ENCODE measurements at places on chromosomes 12 and 14.
A peak's percentile ranks its signal among the peaks of the same experiment; 100 is the strongest.

- no peak overlapping the region for H3K27ac ChIP-seq
- no peaks in the 10 kb centered on the region for H3K27me3 ChIP-seq
- H3K36me3 ChIP-seq: no peaks in the 10 kb centered on the region
These were observed 36.7 kb upstream of the CD9 start for GRCh38 chr12:6163416-6164060.

GRCh38 chr12:7864601-7865150 is 8.0 kb downstream of the SLC2A14 start:
- peak; percentile 28 for DNase-seq
- peaks cover 4% of the 10 kb centered on the region for H3K4me1 ChIP-seq
- no peaks in the 10 kb centered on the region for H3K27me3 ChIP-seq
- no peaks in the 10 kb centered on the region for H3K36me3 ChIP-seq
- H3K27ac ChIP-seq: no peak overlapping the region

DNA sequence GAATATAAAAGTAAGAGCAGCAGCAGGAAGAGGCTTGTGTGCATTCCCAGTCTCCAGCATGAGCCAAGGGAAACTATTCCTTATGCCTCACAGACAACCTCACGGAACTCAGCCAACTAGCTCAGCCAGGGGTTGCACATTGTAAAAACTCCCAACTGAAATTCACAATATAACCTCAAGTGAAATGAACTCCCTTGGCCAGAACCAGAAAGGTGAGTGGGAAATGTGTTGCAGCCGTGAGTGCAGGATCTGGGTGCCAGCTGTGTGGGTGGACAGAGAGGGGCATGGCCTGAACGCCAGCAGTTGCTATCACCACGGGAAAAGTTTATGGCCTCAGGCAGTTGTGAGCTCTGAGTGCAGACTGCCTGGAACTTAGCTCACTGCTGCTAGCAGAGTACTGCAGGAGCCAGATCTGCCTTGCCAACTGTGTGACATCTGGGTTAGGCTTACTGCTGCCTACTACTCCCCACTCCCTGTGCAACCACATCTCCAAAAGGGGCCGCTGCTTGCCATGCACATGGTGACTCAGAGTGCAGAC is 2.3 kb upstream of the CLEC1A start:
- no peaks in the 10 kb centered on the region for H3K36me3 ChIP-seq
- H3K27ac ChIP-seq: no peak overlapping the region
- H3K27me3 ChIP-seq: no peaks in the 10 kb centered on the region
- DNase-seq: peak; percentile 17
- no peak overlapping the region for H3K4me3 ChIP-seq
- H3K4me1 ChIP-seq: no peaks in the 10 kb centered on the region

GRCh38 chr12:16285586-16285985 is 8.1 kb upstream of the SLC15A5 start:
- no peaks in the 10 kb centered on the region for H3K27me3 ChIP-seq
- no peaks in the 10 kb centered on the region for H3K4me1 ChIP-seq
- H3K36me3 ChIP-seq: no peaks in the 10 kb centered on the region
- no peak overlapping the region for H3K4me3 ChIP-seq
- no peak for DNase-seq
- no peak overlapping the region for H3K27ac ChIP-seq

DNA sequence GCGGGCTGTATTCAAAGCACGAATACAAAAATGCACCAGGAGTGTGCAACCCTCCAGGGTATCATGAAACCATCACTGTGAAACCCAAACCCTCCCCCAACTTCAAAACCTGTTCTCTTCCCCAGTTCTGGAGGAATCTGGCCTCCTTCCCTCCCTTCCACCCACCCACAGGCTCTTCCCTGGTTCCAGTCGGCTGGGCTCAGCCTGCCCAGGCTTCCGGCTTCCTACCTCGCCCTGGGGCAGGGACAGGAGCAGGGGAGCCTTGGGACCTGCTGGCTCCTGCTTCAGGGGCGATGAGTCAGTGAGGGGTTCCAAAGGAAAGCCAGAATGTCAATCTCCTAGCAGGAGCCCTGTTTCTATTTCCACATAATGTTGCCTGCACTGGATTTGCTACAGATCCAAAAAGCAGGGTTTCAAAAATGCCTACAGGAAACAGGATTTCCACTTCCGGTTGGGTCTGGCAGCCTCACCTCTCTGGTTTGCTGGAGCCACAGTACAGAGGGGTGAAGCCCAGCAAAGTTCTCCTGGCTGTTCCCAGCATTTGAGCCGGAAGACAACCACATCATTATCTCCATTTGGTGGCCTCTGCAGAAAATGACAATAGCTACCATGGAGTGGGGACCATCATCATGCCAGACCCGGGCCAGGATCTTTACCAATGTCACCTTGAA is 278.3 kb downstream of the DPF3 start:
- no peaks in the 10 kb centered on the region for H3K27me3 ChIP-seq
- H3K27ac ChIP-seq: no peak overlapping the region
- H3K4me3 ChIP-seq: no peak overlapping the region

DNA sequence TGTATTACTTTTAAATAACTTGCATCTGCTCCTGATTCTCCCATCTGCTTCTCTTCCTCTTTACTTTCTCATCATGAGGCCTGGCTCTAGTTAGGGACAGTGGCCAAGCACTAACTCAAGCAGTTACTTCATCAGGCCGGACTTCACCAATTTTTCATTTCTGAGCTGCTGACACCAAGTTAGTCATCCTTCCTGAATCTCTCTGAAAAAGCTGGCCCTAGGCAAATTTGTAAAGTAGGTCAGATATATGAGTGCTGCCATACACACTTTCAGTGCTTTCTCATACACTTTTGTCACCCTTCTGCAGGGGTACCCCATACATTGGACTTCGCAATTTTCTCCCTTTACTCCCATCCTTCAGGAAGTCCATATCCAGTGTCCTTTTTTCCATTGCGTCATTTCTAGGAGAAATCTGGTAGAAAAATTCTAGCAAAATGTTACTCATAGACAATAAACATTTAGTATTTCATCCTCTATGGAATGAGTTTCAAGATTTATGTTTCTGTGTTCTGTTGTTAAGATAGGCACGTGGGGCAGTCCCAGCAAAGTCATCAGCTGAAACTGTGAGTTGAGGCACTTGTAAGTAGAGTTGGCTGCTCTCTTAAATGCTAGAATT is 276.8 kb upstream of the TMPO start:
- no peaks in the 10 kb centered on the region for H3K4me1 ChIP-seq
- no peak overlapping the region for H3K27ac ChIP-seq
- peaks cover 2% of the 10 kb centered on the region for H3K27me3 ChIP-seq
- no peak for DNase-seq

- no peak overlapping the region for H3K4me3 ChIP-seq
- H3K36me3 ChIP-seq: no peaks in the 10 kb centered on the region
- DNase-seq: no peak
- H3K27me3 ChIP-seq: no peaks in the 10 kb centered on the region
- no peak overlapping the region for H3K27ac ChIP-seq
These were observed 260.5 kb downstream of the ADAMTS20 start for GRCh38 chr12:43291516-43291915.

DNA sequence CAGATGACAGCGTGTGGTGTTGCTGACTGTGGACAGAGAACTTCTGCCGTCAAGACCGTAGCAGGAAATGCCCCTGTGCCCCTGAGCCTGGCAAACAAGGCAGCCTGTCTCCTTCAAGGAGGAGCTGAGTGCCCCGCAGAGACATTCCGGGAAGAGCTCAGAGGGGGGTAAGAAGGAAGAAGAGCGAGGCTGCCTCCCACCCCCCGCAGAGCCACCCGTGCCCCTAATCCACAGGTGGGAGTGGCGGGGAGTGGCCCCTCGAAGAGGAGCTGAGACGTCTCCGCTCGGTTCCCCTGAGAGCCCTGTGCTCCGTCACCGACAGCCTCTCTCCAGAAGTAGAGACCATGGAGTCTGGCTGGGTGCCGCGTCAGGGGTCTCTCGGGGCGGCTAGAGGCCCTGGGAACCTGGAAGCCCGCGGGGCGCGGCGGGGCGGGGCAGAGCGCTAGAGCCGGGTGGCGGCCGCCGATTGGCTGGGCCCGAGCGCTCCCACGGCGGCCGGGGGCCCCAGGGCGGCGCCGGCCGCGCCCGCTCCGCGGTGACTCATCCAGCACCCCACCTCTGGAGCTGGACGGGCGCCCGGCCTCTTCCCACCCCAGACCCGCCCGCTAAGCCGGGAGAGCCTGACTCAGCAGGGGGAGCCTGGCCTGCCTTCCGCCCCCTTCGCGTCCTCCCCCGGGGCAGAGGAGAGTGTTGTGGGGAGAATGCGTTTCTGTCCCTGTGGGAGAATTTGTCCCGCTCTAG is 25.2 kb upstream of the KRT78 start:
- H3K27ac ChIP-seq: peak overlapping the region; percentile 88
- H3K4me3 ChIP-seq: peak overlapping the region; percentile 59
- peak; percentile 93 for DNase-seq
- H3K4me1 ChIP-seq: peaks cover 32% of the 10 kb centered on the region

- H3K4me3 ChIP-seq: no peak overlapping the region
- no peak overlapping the region for H3K27ac ChIP-seq
- H3K36me3 ChIP-seq: peaks cover 30% of the 10 kb centered on the region
- DNase-seq: no peak
- H3K27me3 ChIP-seq: no peaks in the 10 kb centered on the region
These were observed 15.9 kb downstream of the ATP6V1D start for GRCh38 chr14:67343601-67344230.

DNA sequence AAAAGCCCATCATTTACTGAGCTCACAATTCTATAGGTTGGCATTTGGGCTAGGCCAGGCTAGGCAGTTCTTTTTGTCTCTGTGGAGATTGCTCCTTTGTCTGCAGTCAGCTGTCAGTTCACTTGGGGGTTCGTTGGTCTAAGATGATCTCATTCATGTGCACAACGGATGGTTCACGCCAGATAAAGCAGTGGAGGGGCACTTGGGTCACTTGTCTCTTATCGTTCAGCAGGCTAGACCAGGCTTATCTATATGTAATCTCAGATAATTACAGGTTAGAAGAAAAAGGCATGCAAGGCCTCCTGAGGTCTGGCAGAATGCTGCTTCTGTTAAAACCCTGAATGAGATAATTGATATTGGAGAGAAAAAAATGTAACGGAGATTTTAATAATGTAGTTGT is 119.0 kb upstream of the ATP2B1 start:
- no peak for DNase-seq
- H3K27me3 ChIP-seq: no peaks in the 10 kb centered on the region
- no peaks in the 10 kb centered on the region for H3K36me3 ChIP-seq

- H3K36me3 ChIP-seq: no peaks in the 10 kb centered on the region
- peak overlapping the region; percentile 68 for H3K4me3 ChIP-seq
- DNase-seq: no peak
These were observed 441 bp downstream of the PDE3A start for GRCh38 chr12:20368651-20369304.

DNA sequence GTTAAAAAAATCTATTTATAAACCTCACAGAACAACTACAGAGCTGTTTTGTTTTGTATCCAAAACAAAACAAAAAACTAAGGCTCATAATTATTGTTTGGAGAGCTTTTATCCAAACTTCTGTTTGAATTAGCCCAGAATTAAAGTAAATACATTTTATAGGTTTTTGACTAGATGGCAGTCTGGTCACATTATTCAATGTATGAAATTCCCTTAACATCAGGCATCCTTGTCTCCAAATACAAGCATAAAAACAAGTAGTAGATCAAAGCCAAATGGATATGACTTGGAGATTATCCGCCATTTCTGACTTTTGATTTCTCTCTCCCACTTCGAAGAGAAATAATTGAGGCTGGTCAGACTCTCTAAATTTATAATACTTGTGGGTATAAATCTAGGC is 63.5 kb downstream of the SLC38A1 start:
- H3K27ac ChIP-seq: no peak overlapping the region
- H3K4me1 ChIP-seq: peaks cover 5% of the 10 kb centered on the region

GRCh38 chr12:1702713-1703112 is 11.8 kb downstream of the ADIPOR2 start:
- peaks cover 21% of the 10 kb centered on the region for H3K4me1 ChIP-seq
- no peak overlapping the region for H3K4me3 ChIP-seq
- no peaks in the 10 kb centered on the region for H3K36me3 ChIP-seq
- no peak overlapping the region for H3K27ac ChIP-seq

GRCh38 chr14:20580242-20580641 is 7.6 kb downstream of the RNASE11 start:
- peak; percentile 60 for DNase-seq
- no peak overlapping the region for H3K4me3 ChIP-seq
- H3K4me1 ChIP-seq: peaks cover 22% of the 10 kb centered on the region
- H3K27me3 ChIP-seq: no peaks in the 10 kb centered on the region
- no peaks in the 10 kb centered on the region for H3K36me3 ChIP-seq

GRCh38 chr12:24197532-24197931 is 248.1 kb upstream of the SOX5 start:
- H3K27ac ChIP-seq: no peak overlapping the region
- DNase-seq: no peak
- H3K36me3 ChIP-seq: no peaks in the 10 kb centered on the region
- H3K27me3 ChIP-seq: no peaks in the 10 kb centered on the region
- peaks cover 2% of the 10 kb centered on the region for H3K4me1 ChIP-seq

GRCh38 chr14:103087343-103087835 is 3.4 kb downstream of the LBHD2 start:
- H3K4me1 ChIP-seq: no peaks in the 10 kb centered on the region
- H3K27me3 ChIP-seq: peaks cover 34% of the 10 kb centered on the region
- H3K36me3 ChIP-seq: no peaks in the 10 kb centered on the region
- H3K27ac ChIP-seq: no peak overlapping the region
- no peak overlapping the region for H3K4me3 ChIP-seq

GRCh38 chr12:95623554-95624170 is 72.4 kb upstream of the USP44 start:
- no peaks in the 10 kb centered on the region for H3K27me3 ChIP-seq
- DNase-seq: peak; percentile 76
- H3K27ac ChIP-seq: no peak overlapping the region
- no peak overlapping the region for H3K4me3 ChIP-seq

- peak within 1 kb of the TSS; percentile 63 for H3K4me3 ChIP-seq
- no peak within 1 kb of the TSS for H3K27ac ChIP-seq
- peaks cover 70% of the 10 kb centered on the region for H3K4me1 ChIP-seq
- peak; percentile 39 for DNase-seq
- H3K36me3 ChIP-seq: no peaks in the 10 kb centered on the region
These were observed at the start of gene FLRT2 for GRCh38 chr14:85529803-85530574. FLRT2 (plus strand) TSS chr14:85530144; CDS start chr14:85621515, 91,371 bp downstream.

- H3K27me3 ChIP-seq: no peaks in the 10 kb centered on the region
- peaks cover 4% of the 10 kb centered on the region for H3K4me1 ChIP-seq
- no peaks in the 10 kb centered on the region for H3K36me3 ChIP-seq
- no peak overlapping the region for H3K4me3 ChIP-seq
- no peak for DNase-seq
- no peak overlapping the region for H3K27ac ChIP-seq
These were observed 142.3 kb downstream of the RIMBP2 start for GRCh38 chr12:130573766-130574165.
